ENCODE measurements at places on chromosomes 6 and 20.

GRCh38 chr20:51020657-51021056 lies 2.2 kb downstream of the KCNG1 start:
- DNase-seq = no peak

- DNase-seq = no peak
These were observed 105.0 kb downstream of the TIAM2 start for GRCh38 chr6:155100087-155100486.

GRCh38 chr20:53124075-53124551 lies 152.0 kb downstream of the TSHZ2 start:
- no peak for DNase-seq

- no peak for DNase-seq
These were observed 40.9 kb downstream of the CDKAL1 start for GRCh38 chr6:20575125-20575524.

DNA sequence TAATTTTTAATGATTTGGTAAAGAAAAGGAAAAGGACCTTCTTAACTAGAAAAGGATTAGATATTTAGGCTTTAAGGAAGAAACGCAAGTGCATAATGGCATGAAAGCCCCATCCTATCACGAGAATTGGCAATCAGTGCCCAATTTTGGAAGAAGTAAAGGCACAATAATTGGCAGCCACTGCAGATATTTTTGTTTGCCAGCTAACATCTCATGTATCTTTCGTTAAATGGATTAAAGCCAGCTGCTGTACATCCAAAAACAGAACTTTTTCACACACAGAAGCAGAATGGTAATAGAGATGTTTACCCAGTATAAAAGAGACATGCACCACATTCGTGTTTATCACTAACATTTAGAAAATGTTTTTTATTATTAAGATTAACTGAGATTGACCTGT lies 180.3 kb downstream of the C6orf118 start:
- no peak for DNase-seq

DNA sequence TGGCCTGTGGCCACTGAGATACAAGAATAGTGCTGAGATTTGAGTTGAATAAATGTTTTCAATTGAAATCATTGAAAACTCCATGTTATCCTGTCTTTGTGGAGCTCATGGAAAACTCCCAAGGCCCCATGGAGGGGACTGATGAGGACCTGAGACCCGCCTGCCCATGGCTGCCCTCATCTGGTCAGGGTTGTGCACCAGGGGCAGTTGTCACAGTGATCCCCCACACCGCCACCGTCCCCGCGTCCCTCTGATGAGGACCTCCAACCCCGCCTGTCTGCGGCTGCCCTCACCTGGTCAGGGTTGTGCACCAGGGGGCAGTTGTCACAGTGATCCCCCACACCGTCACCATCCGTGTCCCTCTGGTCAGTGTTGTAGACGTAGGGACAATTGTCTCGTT lies 27.8 kb downstream of the THBS2 start:
- no peak for DNase-seq

DNA sequence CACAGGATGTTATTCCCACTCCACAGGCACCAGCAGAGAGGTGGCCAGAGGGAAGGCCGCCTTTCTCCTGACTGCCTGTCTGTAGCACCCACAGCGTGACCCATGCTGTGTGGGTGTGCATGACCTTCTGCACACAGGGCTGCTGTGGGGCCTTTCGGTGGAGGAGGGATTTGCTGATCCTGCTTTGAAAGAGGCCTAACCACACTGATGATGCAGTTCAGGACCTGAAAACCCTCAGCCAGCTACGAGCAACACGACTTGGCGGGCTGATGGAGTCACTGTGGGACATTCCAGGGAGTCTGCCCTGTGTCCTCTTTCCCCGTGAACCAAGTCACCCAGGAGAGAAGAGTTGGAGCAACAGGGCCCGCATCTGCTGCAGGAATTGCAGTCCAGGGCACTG lies 49.1 kb downstream of the SYTL3 start:
- no peak for DNase-seq

GRCh38 chr6:54285595-54285994 lies 22.6 kb upstream of the TINAG start:
- no peak for DNase-seq

GRCh38 chr6:125067552-125067951 lies 86.0 kb upstream of the TPD52L1 start:
- DNase-seq = no peak

GRCh38 chr6:166751051-166751595 lies 124.1 kb upstream of the RPS6KA2 start:
- no peak for DNase-seq

DNA sequence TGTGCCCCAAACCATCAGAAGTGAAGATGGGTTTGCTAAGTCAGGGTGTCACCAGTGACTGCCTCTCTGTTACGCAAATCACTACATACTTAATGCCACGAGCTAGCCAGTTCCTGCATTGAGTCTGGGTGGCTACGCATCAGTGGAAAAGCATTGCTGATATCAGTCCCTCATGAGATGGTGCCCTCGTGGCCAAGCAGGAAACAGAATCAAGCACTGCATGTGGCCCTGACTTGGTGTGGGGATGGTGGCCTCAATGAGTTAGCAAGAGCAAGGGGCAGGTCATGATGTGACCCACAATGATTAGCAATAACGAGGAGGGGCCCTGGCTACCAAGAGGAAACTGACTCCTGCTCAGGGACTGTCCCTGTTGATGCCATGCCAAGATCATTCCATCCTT lies 51.6 kb upstream of the FNDC1 start:
- no peak for DNase-seq

DNA sequence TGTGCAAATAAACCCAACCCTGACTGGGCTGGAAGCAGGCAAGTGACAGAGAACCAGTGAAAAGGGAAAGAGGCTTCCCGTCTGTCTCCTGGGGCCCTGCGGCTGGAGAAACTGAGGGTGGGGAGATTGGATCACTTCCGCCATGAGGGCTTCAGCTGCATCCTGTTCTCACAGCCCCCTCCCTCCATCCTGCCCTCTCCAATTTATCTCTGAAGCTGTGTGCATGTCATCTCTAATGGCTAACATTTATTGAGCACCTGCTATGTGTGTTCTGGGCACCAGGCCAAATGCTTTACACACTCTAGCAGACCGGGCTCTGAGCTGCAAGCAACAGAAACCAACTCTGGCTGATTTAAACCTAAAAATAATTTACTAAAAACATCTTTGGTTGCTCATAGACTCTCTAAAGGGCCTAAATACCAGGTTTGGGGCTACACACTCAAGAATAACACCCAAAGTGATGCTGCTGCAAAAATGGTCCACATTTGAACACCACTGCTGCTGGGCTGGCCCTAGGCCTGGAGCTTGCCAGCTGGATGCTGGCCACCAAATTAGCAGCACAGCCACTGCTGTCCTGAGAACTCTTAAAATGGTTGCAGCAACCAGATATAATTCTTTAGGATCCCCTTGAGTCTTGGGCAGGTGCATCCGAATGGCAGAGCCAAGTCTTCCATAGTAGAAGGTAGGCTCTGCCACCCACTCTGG lies 123.6 kb upstream of the LRFN2 start:
- no peak for DNase-seq

GRCh38 chr6:71523548-71523947 lies 234.9 kb downstream of the OGFRL1 start:
- DNase-seq = no peak
